Stimulated activated CD4-positive, alpha-beta T cell treated with anti-CD3 and anti-CD28 coated beads, TNF-alpha, amount 100 ng/mL, for 1 hour (primary cell): ENCODE measurements at places on chromosomes 7 and 10.

DNA sequence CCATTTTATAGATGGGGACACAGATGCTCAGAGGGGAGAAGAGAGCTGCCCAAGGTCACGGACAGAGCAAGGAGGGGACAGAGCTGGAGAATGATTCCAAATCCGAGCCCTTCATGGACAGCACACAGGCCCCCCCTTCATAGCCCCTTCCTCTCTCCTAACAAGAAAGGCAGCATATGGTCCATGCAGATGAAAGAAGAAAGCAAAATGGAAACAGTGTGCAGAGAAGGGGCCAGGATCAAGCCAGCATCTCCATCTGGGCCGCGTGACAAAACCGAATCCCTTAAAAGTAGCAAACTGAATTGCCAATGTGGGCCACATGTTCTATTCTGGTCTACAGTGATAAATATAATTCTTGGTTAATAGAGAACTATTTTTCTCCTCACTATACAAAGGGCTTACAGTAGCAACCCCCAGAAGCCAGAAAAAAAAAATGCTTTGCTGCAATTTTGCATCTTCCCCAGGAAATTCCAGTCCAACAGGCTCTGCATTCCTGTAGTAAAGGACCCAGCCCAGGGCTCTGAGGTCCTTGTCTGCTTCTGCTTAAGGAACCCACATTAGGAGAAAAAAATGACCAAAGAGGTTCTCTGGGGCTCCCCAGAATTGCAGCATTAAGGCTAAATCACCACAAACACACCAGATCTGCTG is 7.8 kb downstream of the CPXM2 start:
- DNase-seq: no peak

DNA sequence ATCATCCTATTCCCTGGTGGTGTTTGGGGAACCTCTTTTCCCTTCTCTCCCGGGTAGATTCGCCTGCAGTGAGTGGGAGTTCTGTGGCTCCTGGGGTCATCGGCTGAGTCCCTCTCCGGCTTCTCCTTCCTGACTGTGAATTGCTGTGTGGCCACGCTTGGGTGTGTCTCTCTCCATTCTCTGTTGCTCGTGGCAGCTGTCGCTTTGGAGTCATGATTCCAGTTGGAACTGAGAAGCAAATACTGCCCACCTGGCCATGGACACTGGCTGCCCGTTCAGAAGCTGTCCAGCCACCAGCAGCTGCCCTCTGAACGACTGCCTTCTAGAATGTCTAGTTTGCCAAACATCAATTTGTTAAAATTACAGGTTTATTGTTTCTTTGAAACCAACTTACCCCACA is 23.1 kb upstream of the PITRM1 start:
- DNase-seq: no peak

DNA sequence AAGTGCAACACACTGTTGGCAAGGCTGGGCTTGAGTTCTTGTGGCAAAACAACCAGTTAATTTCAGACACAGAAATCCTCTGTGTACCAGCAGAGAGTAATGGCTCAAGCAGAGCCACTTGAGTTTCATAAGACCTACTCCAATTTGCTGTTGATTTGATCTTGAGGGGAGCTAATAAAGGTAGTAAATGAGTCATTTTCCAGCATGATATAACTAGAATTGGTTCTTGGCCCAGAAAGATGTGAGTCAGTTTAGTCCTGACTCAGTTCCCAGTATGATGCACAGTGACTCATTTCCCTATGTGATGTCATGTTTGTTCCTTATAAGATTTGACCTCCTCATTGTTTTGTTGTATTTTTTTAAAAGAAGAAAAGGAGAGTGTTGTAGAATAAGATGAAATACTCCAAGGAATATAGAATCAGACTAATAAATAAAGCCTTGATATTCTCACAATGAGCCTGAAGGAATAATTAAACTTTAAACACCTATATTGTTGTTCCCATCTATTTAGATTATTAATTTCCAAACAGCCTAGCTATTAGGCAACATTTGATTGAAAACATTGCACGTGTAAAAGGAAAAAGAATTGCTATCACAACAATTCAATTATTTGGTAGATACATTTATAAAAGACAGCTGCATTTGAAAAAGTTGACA is 186.2 kb downstream of the REEP3 start:
- DNase-seq: no peak

GRCh38 chr7:108063520-108063933 is 60.6 kb upstream of the LAMB1 start:
- no peak for DNase-seq

GRCh38 chr10:59109826-59110225 is 66.6 kb upstream of the PHYHIPL start:
- DNase-seq: no peak

DNA sequence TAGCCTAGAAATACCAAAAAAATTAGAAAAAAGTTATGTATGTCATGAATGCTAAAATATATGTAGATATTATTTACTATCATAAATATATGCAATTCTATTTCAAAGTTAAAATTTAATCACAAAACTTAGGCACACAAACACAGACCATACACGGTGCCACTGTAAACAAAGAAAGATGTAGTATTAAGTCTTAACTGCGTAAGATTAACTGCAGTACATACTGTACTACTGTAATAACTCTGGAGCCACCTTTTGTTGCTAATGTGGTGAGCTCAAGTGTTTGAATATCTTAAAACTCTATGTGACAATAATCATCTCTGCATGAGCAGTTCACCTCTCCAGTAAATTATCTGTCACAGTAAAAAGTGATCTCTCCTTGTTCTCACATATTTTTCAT is 23.6 kb downstream of the GDI2 start:
- no peak for DNase-seq

- DNase-seq: no peak
These were observed 111.9 kb upstream of the RPA3 start for GRCh38 chr7:7830122-7830878.

GRCh38 chr10:116878123-116878522 is 28.8 kb downstream of the ENO4 start:
- no peak for DNase-seq

DNA sequence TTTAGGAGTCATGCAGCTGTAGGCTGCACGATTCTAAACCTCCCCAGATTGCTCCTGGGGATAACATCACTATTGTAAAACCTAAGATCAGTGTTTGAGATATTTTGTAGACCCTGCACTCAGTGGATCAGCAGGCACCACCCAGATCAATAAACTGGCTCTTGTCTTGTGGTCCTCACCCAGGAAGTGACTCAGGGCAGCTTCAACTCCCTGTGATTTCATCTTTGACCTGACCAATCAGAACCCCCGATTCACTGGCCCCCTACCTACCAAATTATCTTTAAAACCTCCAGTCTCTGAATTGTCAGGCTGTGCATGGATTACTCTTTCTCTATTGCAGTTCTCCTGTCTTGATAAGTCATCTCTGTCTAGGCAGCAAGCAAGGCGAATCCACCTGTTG is 25.7 kb downstream of the ARL5B start:
- DNase-seq: no peak

GRCh38 chr7:125516194-125516593 is 586.6 kb upstream of the POT1 start:
- no peak for DNase-seq

DNA sequence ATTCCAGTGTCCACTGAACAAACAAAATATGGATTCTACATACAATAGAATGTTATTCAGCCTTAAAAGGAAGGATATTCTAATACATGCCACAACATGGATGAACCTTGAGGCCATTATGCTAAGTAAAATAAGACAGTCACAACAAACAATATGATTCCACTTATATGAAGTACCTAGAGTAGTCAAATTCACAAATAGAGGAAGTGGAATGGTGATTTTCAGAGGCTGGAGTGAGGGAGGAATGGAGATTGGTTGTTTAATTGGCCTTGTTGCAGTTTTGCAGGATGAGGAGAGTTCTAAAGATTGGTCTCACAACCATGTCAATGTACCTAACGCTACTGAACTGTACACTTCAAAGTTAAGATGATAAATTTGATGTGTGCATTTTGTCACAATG is 119.6 kb downstream of the CHN2 start:
- DNase-seq: no peak

DNA sequence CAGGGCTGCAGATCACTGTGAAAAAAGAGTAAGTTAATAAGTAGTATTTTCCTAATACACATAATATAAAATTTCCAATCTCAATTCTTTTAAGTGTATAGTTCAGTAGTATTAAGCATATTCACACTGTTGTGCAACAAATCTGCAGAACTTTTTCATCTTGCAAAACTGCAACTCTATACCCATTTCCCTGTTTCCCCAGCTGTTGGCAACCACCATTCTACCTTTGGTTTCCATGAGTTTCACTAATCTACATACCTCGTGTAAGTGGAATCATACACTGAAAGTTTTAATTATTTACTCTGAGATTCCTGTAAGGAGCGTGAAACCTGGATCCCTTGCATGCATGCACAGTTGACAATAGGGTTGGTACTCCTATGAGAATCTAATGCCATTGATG is 155.4 kb downstream of the ZPBP start:
- DNase-seq: no peak

DNA sequence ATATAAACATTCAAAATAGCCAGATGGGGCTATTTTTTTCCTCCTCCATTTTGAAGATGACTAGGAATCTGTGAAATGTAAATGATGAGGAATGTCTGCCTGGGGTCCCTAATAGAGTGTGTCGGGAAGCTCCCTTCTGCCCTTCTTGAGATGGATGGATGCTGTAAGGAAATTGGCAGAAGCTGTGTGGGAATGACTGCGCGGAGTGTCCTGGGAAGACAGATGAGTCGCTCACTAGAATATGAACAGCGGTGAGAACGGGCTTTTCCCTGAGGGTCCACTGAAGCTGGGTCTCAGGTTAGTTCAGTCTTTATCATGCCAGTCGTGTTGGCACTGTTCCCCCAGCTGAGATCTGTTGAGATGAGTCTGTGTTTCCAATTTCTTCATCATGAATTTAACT is 75.1 kb upstream of the PLPP4 start:
- DNase-seq: no peak

- no peak for DNase-seq
These were observed 11.6 kb downstream of the IMPDH1 start for GRCh38 chr7:128398016-128398840.

- DNase-seq: no peak
These were observed 5.2 kb upstream of the BTBD16 start for GRCh38 chr10:122265896-122266295.

GRCh38 chr7:28675429-28675828 is 263.1 kb downstream of the CREB5 start:
- no peak for DNase-seq

- no peak for DNase-seq
These were observed 436.7 kb downstream of the TNS3 start for GRCh38 chr7:47145186-47145725.

- no peak for DNase-seq
These were observed 6.8 kb upstream of the CDK6 start for GRCh38 chr7:92843034-92843760.

DNA sequence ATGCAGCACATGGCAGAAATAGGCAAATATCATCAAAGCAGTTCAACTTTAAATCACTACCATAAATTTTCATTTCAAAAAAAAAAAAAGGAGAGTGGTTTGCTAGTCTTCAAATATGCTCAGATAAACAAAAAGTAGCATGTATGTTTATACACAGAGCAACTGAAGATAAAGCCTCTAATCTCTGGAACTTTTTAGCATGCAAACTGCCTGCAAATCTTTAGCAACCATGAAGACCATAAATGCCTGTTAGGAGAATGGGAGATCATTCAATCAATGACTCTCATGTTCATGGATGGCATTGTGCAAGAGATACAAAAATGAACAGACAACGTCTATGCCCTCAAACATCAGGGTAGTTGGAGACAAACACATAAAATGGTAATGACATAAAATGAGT is 57.3 kb downstream of the ORC5 start:
- no peak for DNase-seq

- DNase-seq: no peak
These were observed 128.7 kb upstream of the LYZL1 start for GRCh38 chr10:29160150-29160617.

DNA sequence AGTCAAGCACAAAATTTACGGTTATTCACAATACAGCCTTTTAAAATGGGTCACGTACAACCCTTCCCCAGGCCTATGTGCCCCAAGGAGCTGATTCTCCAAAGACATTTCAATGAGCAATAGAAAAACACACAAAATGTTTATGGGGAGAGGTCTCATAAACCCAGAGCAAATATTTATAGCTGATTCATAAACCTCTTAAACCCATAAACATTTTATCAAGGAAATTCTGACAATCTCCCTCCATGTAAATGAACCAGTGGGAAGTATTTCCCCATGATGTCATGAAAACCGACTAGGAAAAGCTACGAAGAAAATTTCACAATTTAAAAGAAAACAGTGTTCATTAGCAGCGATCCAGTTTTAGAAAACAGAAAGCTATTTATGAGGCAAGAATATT is 36.0 kb downstream of the SFMBT2 start:
- DNase-seq: no peak

- DNase-seq: no peak
These were observed 44.7 kb downstream of the IMMP2L start for GRCh38 chr7:111517549-111517951.

GRCh38 chr7:7201578-7202374 is 19.4 kb downstream of the C1GALT1 start:
- no peak for DNase-seq

DNA sequence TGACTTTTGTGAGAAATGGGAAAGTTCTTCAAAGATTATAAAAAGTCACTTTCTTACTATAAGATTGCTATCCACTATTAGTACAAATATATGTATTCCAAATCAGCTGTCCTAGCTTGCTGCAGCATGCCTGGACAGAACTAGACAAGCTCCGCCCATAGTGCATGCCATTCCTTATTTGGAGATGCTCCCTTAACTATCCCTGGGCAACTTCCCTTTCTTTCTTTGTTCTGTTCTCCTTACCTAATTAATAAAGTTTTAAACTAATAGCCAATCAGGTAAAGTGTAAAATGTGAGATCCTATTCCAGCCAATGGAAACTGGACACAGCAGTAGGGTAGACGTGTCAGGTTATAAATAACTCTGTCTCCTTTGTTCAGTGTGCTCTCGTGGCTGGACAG is 281.9 kb downstream of the CAMK1D start:
- no peak for DNase-seq

GRCh38 chr7:140635816-140636215 is 4.8 kb downstream of the DENND2A start:
- no peak for DNase-seq

DNA sequence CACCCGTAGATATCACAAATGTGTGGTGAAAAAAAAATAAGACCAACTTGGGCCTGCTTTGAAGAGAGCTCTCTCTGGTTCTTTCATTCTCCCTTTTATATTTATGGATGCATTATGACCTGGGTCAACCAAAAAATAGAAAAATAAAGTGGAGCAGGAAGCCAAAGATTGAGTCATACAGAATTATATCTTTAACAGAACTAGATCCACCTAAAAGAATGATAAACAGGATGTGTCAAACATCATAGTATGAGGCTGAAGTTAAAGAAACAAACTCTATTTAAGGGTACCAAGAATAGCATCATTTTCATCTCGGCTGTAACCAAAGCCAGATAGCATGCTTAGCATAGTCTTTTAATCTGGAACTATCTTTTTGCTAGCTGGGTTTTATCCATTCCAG is 28.8 kb upstream of the NMT2 start:
- DNase-seq: no peak

- no peak for DNase-seq
These were observed 633.4 kb upstream of the COBL start for GRCh38 chr7:51949726-51950644.
